ENCODE measurements at places on chromosomes 5 and 9.

DNA sequence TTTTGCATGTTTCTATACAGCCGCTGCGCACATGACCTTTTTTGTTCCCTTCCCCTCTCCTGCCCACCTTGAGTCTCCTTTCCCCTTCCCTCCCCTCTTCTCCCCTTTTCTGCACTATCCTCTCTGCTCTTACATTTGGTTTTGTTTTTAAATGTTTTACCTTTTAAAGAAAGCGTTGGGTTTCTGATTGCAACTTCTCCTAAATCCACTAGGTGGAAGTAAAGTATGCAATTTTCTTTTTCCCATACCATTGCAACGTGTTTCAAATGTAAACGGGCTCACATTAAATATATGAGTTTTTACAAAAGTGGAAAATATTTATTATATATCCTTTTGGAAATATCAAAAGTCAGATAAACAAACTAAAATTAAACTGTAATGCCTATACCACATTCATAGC lies 500.9 kb downstream of the DIRAS2 start:
- DNase-seq: no peak

- DNase-seq: no peak
Measured at GRCh38 chr9:97039514-97039860, 545 bp upstream of the CTSV start.

GRCh38 chr5:100902440-100903038 lies 543 bp downstream of the ST8SIA4 start:
- no peak for DNase-seq

DNA sequence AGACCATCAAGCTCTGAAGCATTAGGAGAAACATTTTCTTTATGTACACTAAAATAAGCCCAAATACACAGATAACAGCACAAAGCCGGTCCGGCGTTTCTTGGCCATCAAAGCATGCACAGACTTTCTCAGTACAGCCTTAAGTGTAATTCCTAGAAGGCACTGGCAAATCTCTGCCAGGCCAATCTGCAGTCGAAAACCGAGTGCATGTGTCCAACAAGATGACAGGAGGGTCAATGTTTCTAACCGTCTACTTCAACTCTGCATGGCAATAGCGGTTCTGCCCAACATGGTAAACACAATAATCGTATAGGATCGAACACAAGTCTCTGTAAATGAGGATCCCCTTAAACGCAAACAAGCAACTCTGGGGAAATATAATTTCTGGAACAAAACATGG lies 1.1 kb downstream of the ARL15 start:
- DNase-seq: no peak

DNA sequence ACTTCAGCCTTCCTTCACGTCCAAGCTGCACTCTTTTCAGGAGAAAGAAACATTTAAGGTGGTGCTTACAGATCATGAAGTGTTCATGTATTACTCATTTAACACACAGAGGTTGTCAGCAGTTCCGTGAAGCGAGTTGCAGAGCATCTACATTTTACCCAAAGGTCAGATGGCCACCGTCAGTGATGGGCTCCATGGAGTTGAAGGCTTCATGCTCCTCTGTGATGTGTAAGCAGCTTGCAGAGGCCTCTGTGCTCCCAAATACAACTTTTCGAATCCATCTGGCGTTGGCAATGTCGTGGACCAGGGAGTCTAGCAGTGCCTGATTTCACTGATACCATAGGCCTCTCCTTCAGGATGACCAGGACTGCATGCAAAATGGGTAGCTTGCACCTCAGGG lies 53.7 kb upstream of the DMRT3 start:
- DNase-seq: no peak

DNA sequence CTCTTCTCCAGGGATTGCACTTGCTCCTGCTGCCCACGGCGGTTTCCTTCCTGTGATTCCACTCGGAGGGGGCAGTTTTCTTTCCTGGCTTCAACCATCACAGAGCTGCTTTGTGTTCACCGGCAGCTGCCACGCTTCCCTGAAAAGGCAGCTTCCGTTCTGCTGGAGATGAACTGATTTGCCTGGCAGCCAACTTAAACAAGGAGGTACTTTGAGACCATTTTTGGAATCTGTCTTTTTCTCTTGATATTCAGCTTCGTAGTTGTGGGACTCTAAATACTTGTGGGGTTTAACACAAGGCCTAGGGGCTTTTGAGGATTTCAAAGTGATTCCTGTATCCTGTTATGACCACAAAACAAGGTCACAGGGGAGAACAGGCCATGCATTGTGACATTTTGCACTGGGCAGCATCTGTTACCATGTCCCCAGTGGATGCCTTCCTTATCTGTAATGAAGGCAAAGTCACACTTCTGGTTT lies 192.0 kb downstream of the MTRR start:
- no peak for DNase-seq

- DNase-seq: no peak
Measured at GRCh38 chr5:149782895-149783586, 52.9 kb downstream of the PPARGC1B start.

DNA sequence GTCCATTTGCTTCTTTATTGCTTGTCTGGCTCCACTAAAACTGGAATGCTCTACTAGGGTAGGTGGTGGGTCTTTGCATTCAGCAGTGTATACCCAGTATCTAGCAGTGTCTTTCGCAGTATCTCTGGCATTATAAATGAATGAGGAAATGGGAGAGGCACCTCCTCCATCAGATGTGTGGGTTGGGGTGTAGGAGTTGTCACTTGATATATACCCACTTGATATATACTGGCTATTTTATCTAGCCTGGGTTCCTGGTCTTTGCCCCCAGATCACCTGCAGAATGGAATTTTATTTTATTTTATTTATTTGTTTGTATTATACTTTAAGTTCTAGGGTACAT lies 208.5 kb downstream of the PARP8 start:
- DNase-seq: no peak

GRCh38 chr9:29212397-29213387 lies 1639.4 kb upstream of the C9orf72 start:
- no peak for DNase-seq

DNA sequence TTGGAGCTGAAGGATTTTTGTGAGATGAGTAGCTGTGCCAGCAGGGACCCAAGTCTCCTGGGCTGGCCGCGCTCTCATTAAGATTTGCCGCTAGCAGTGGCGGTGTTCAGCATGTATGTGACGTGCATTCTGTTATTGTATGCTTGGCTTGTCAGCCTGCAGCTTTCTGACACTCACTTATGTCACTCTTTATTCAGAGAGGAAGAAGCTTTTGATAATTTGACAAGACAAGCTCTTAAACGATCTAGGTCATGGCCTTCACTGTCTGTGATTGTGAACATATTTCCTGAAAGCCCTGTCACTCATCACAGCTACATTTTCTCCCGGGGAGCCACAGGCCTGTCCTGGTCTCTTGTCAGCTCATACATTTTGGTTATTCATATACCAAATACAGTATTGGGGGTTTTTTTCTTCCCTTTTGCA lies 98.2 kb upstream of the GRHPR start:
- DNase-seq: no peak

DNA sequence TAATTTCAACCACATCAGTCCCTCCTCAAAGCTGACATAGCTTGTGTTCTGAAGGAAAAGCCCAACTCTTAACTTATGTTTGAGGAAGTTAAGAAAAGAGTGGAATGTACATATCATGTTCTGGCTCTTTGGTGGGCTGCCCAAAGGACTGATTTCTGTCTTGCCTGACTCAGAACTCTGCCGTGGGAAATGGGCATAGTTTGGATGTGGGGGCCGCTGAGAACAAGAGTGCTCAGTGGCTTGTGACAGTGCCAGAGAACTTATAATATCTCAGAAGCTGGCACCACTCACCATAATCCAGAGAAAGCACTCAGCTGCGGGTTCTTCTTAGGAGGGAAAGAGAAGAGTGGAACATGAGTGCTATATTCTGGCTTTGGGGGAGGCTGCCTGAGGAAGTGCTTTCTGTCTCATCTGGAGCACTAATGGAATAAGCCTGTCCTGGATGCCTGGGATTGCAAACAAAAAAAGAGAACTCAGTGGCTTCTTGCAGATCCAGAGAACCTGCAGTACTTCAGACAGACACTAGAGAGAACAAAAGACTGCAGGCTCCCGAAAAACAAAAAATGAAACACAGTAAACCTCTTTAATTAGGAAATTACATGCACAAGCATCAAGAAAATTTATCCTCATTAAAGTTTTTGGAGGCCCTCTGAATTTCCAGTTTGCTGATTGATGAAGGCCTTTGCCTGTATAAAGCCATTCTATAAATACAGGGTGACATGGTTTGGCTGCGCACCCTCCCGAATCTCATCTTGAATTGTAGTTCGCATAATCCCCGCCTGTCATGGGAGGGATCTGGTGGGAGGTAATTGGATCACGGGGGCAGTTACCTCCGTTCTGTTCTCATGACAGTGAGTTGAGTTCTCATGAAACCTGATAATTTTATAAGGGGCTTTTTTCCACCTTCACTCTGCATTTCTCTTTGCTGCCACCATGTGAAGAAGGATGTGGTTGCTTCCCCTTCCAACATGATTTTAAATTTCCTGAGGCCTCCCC lies 207.0 kb downstream of the DMAC1 start:
- DNase-seq: no peak

- DNase-seq: no peak
Measured at GRCh38 chr9:83299094-83299493, 236.2 kb upstream of the RASEF start.

GRCh38 chr5:151739395-151739794 lies 19.0 kb downstream of the ATOX1 start:
- DNase-seq: no peak

- peak; percentile 6 for DNase-seq
Measured at GRCh38 chr5:111511831-111512374, 432 bp downstream of the STARD4 start.

DNA sequence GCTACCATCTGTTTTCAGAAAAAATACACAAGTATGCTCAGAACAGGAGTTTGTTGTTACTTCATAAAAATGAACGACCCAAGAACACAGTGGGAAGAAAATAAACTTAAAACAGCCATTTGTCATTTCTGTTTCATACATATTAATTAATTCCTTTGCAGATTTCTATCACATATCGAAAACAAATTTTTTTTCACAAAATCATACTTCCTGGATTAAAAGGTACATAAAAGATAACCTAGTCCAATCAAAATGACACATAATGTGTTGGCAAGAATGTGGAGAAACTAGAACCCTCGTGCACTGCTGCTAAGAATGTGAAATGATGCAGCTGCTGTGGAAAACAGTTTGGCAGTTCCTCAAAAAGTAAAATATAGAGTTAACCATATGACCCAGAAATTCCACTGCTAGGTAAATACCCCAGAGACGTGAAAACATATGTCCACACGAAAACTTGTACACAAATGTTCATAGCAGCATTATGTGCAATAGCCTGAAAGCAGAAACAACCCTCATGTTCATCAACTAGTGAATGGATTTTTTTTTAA lies 46.0 kb downstream of the MYO10 start:
- DNase-seq: no peak

DNA sequence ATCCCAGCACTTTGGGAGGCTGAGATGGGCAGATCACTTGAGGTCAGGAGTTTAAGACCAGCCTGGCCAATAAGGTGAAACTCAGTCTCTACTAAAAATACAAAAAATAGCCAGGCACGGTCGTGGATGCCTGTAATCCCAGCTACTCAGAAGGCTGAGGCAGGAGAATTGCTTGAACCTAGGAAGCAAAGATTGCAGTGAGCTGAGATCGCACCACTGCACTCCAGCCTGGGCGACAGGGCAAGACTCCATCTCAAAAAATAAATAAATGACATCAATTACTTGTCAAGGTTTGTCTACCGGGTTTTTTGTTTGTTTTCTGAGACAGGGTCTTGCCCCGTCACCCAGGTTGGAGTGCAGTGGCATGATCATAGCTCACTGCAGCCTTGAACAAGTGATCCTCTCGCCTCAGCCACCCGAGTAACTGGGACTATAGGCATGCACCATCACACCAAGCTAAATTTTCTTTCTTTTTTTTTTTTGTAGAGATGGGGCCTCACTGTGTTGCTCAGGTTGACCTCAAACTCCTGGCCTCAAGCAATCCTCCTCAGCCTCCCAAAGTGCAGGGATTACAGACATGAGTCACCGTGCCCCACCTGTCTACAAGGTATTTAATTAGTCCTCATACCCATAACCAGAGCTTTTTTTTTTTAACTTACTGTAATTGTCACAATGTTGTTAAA lies 64.9 kb downstream of the SUSD1 start:
- DNase-seq: no peak

DNA sequence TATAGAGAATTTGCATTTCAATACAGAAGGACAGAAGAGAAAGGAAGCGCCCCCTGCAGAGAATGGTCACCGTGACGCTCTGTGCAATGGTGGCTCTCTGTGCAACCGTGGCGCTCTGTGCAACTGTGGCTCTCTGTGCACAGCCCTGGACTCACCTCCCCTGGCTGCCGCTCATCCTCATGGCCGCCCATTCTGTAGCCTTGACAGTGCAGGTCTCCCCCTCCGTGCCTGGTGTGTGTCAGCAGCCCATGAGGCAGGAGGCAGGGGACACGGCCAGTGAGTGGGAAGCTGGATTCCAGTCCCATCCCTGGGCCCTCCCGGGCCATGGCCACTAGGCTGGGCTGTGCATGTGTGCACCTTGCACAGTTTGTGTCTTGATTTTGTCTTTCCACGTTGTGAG lies 12.0 kb downstream of the EXOC3 start:
- DNase-seq: no peak

DNA sequence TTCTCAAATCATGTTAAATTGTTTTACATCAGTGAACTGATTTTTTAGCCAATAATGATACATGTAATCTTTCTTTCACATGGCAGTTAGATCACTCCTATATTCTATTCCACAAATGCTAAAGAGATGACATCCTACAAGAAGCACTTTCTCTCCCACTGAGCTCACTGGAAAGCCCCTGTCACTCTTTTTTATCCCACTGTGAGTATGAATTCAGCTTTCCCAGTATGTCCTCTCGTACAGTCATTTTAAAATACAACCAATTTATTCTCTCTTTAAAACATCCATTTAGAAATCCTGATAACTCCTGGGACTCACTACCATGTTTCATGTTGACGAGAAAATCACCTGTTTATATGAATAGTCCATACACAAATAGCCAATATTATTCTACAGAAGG lies 599.9 kb downstream of the SEMA5A start:
- DNase-seq: no peak

DNA sequence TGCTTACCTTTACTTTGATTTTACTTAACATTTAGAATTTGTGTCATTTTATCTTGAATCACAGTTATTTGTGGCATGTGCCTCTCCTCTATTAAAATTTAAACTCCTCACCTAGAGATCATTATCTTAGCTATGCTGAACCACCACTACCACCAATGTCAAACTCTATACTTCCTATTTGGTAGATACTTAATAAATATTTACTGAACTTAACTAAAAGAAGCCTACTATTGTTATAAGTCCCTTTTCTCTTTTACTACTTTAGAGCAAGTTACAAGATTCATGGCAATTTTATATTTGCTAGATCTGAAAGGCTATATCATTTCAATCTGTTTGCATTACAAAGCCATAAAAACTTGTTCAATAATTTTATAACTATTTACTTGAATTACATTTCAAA lies 273.3 kb upstream of the CCNH start:
- no peak for DNase-seq

DNA sequence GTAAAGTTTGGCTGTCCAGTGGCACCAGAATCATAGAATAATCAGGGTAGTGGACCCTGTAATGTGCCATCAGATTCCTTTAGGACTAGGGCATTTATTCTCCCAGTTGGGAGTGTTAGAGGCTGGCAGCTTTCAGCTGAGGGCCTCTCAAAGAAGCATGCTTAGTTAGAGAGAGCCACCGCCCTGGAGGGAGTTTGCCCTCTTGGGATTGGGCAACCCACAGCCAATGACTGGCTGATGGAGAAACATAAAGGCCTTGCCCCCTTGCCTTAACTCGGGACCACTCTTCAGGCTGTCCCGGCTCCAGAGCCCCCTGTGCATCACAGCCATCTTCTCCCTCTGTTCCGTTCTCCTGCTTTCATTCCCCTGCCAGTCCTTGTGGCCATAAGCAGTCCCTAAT lies 20.5 kb upstream of the IFNK start:
- DNase-seq: no peak

- no peak for DNase-seq
Measured at GRCh38 chr5:32342656-32343055, 29.9 kb upstream of the MTMR12 start.
